ENCODE measurements at places on chromosomes 4 and X.

DNA sequence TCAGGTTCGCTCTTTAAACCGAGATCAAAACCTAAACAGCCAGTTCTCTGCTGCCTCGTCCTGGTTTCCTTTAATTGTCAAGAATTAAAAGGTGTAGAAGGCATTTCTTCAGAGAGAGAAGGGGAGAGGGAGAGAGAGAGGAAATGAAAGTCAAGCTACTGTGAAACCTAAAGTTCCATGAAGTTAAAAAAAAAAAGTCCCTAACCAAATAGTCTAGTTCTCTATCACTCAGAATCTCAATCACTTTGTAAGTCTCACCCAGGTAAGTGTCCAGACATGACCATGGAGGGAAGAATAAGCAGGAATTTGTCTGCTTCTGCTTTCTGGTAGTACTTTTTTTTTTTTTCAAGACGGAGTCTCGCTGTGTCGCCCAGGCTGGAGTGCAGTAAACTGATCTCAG lies 18.8 kb upstream of the SMIM14 start:
- no peak for DNase-seq

DNA sequence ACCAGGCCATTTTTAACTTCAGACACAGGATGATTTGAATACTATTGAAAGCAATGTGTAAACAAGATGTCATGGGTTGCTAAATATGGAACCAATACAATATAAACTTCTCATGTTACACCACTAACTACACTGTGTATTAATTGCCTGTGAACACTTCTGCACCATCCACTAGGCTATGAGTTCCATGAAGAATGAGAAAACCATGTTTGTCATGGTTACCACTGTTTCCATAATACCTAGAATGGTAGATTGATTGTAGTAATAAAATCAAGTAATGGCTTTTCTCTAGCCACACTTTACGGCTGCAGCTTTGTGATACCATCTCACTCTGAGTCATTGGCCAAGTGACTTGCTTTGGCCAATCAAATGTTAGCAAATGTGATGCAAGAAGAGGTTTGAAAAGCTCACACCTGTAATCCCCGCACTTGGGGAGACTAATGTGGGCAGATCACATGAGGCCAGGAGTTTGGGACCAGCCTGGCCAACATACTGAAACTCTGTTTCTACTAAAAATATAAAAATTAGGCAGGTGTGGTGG lies 19.9 kb upstream of the CYBB start:
- DNase-seq = no peak

- no peak for DNase-seq
Observed at GRCh38 chr4:76979236-76979635, 29.7 kb downstream of the SEPTIN11 start.

DNA sequence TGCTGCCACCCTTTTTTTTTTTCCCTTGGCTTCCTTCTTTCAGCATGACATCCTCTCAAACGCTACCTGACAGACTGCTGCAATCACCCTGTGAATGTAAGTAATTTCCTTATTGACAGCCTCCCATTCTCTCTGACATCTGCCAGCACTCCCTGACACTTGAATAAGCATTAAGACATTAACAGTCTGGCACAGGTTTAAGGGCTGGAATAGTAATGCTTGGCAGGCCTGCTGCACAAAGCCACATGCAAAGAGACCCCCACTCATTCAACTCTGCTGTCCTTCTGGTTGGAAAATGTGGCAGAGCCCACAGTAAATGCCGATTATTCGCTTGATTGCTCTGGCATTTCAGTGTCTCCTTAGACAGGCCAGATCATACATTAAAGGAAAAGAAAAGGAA lies 28.1 kb upstream of the RASGEF1B start:
- no peak for DNase-seq

DNA sequence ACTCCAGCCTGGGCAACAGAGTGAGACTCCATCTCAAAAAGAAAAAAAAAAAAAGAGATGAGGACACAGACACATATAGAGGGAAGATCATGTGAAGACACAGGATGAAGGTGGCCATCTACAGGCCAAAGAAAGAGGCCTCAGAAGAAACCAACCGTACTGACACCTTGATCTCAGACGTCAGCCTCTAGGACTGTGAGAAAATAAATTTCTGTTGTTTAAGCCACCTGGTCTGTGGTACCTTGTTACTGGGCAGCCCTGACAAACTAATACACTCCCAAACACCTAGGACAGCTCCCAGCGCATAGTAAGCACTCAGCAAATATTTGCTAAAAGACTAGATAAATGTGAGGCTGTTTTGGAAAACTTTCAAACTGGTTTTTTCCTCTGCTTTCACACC lies 59.2 kb upstream of the SMIM10 start:
- DNase-seq = no peak

DNA sequence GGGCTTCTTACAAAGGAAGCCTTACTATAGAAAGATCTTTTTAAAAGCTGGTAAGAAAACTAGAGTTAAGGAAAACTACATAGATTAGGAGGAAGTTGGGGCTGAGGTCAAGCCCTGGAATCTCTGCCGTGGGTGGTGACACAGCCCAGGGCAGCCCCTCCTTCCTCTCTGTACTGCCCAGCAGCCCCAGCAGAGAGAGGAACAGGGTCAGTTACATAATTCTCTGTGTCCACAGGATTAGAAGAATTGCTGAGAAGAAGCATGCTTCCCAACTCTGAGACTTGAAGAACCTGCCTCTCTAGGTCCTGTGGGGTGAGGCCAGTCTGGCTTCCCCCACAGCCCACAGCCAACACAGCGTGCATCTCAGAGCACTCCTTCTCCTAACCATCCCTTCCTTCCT lies 9.2 kb upstream of the ABLIM2 start:
- DNase-seq = no peak

DNA sequence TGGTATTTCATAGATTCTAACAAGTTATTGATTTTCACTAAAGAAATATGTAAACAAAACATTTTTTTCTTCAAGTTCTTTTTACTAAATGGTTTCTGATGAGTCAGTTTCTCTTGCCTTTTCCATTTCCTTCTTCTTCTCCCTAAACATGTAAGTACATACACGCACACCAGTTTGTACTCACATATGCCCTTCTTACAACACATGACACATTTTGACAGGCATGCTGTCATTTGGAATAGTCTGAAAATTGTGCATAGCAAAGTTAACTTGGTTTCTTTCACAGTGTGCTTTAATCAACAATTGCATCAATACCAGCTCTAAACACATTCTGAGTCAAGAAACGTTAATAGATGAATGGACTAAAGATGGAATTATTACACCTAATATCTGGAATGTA lies 35.1 kb downstream of the PRSS12 start:
- DNase-seq = no peak

- DNase-seq = no peak
Observed at GRCh38 chr4:118889312-118889691, 648 bp downstream of the SYNPO2 start.

Measured in stimulated activated CD4-positive, alpha-beta T cell treated with anti-CD3 and anti-CD28 coated beads, Interleukin-4, amount 100 ng/mL, for 1 hour (primary cell).